ENCODE measurements at places on chromosomes 6 and 20. TPM values are rescaled to one million over a fixed set of nuclear protein-coding genes. Genes with fewer than 3 reads are reported as not detected.

Gene MDFI
- polyA plus RNA-seq = not detected

Gene DZANK1
- polyA plus RNA-seq = 6.2 TPM

Gene TRIM10
- polyA plus RNA-seq = not detected

Gene MBOAT1
- 1.4 TPM for polyA plus RNA-seq

Gene TNFRSF6B
- polyA plus RNA-seq = not detected

Gene TMEM217
- polyA plus RNA-seq = 4.2 TPM
